ENCODE measurements at places on chromosomes 5 and 9.

DNA sequence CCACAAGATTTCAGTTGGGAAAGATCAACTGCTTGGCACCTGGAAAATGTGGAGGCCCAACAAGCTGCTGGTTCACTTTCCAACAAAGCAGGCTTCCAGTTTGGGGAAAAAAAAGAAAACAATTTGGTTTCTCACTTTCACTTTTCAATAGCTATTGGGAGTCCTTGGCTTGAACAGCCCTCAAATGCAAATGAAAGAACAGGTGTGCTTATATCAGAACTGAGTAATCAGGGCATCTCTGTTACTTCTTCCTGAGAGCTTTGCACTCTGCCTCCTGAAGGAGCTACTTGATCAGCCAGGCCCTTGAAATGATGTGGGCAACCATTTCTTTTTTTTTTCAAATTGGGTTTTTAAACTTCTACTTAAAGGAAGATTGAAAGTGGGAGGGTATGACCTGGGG, 73.5 kb downstream of the MFAP3 start:
- DNase-seq = no peak

DNA sequence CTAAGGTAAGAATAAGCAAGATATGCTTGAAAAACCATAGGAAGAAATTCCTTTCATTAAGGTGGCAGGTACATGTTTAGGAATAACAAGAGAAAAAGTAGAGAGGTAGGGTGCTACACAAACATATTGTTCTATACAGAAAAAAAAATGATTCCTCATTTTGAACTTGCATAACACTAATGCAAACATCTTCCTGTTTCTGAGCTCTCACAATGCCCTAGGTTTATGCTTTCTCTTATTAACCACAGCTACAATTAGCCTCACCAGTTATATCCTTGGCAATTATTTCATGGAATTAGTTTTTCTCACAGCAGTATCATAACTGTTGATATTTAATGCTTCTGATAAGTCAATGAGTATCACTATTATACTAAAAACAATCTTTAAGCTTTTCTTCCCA, 20.7 kb downstream of the CEMIP2 start:
- DNase-seq = no peak

- DNase-seq = no peak
Measured at GRCh38 chr9:112542593-112543292, 56.1 kb downstream of the KIAA1958 start.

DNA sequence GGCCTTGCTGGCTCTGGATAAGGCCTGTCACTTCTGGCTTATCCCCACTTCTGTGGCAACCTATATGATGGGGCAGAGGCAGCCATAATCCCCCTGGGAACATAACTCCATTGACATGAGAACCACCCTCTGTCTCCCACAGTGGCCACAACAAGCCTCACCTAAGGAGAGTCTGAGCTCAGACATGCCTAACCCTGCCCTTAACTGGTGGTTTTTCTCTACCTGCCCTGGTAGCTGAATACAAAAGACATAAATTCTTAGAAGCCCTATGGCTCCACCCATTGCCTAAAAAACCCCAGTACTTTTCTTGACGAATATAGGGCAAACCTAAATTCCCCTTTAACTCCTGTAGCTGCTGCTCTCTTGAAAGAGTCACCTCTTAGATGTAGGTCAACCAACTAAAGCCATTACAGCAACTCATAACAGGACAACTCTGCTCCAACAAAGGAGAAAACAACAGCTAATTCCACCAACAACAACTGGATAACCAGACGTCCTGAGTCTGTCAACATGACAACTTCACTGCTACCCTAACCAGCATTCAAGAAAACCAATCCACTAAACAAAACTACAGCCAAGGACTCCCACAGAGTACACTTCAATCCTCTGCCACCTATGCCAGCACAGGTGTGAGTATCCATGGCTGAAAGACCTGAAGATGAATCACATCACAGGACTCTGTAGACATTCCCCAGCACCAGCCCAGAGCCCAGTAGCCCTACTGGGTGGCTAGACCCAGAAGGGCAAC, 427.7 kb downstream of the PRELID2 start:
- no peak for DNase-seq

DNA sequence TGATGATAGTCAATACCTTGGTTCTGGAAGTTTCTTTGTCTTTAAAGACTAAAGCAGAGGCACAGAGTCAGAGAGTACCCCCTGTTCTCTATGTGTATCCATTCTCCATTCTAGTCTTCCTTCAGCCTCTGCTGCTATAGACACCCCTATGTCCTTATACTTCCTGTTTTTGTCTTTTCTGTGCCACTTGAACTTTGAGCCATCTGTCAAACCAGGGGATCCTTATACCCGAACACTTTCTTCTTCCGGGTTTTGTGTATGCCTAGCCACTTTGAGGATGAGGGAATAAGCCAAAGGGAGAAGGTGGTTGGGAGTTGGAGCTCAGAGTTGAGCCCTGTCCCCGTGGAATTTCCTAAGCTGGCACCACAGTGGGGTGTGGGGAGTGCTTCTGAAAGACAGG, 61.1 kb upstream of the IL6ST start:
- no peak for DNase-seq

- DNase-seq = peak; percentile 99
Measured at GRCh38 chr5:131634996-131635683, at the start of gene RAPGEF6. Gene RAPGEF6, minus strand, starts transcription at chr5:131635229. Its CDS starts 199 bp downstream, at chr5:131635030.

GRCh38 chr9:117180896-117181445, 233.9 kb downstream of the ASTN2 start:
- no peak for DNase-seq

GRCh38 chr9:104977580-104977979, 49.6 kb upstream of the ABCA1 start:
- no peak for DNase-seq

DNA sequence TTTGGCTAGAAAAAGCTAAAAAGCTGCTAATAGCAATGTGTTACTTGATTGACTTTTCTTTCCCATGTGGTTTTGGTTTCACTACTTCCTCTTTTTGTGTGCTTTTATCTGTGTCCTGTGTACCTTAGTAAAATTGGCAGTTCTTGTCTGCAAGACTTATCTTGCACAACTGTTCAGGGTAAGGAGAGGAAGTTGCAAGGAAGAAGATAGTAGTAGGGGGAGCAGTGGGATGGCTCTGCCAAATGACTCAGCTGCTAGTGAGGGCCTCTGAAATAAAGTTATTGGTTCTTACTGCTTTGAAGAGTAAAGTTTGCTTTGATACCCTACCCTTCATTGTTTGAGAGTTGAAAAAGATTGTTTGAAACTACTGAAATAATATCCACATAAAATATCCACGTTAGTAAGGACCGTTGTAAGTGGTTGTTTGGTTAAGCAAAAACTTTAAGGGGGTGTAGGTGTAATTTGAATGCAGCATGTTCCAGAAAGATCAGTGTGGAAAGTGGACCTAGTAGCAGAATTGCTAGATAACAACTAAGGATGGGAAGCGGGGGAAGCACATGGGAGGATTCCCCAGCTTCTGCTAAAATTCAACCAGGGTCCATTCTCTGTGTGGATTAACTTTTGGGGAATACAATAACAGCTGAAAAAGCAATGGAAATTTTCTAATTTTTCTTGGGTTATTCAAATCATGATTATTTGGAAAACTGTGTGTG, 123.5 kb downstream of the SCAMP1 start:
- DNase-seq = peak; percentile 7

- no peak for DNase-seq
Measured at GRCh38 chr5:142425286-142426065, 100.7 kb upstream of the SPRY4 start.

DNA sequence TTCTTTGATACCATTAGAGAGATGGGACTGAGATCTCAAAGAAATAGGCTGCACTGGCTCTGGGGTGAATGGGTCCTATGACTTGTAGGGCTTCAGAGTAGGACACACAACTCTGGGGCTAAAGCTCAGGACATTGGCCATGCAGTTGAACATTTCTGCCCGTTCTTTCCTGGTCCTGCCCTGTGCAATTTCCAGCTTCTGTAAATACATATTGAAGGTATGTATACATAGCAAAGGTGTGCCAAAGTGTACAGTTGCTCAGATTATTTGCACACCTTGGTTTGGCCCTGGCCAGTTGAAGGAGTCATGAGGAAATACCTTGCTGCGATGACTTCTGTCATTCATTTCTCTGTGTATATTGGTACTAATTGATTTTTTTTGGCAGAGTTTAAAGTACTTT, 52.8 kb upstream of the TAF11L2 start:
- DNase-seq = no peak

GRCh38 chr5:163867738-163868137, 362.3 kb downstream of the MAT2B start:
- DNase-seq = no peak

DNA sequence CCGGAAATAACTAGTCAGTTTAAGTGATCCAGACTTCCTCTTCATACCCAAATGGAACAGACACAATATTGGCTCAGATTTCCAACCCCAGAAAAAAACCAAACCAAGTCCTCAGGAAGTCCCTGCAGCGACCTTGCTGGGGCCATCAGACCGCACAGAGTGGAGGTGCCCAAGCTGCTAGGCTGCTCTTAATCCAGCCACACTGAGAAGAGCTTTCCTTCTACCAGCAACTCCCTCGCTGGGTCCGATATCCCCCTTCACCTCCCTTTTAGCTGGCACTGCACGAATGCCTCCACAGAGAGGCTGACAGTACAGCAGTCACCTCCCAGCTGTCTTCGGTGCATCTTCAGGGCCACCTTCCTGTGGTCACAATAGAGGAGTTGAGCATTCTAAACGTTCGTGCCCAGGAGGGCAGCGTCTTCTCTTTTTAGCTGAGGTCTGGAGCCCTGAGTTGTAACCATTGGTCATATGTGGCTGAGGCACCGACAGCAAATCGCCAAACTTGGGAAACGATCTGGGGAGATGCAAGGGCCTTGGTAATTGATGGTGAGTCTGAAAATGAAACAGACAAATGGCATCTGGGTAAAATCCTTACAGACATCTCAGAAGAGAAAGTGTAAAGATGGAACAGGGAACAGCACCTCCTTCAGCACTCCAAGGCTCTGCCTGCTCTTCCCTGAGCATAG, 5.7 kb downstream of the NAIF1 start:
- DNase-seq = no peak

DNA sequence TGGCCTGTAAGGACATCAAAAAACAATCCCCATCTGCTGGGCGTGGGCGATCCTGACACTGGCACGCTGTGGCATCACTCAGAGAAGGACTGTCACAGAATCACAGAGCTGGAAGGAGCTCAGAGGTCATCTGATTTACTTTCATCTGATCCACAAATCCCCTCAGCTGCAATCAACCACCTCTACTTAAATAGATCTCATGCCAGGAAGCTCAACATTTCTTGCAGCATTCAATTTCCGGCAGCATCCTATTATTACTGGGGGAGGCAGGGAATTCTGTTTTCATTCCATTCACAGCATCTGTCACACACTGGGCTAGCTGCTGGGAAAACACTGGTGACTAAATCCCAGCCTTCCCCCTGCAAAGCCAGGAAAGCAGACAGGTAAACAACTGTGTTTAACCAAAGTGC, 38.3 kb downstream of the RETREG1 start:
- DNase-seq = no peak

DNA sequence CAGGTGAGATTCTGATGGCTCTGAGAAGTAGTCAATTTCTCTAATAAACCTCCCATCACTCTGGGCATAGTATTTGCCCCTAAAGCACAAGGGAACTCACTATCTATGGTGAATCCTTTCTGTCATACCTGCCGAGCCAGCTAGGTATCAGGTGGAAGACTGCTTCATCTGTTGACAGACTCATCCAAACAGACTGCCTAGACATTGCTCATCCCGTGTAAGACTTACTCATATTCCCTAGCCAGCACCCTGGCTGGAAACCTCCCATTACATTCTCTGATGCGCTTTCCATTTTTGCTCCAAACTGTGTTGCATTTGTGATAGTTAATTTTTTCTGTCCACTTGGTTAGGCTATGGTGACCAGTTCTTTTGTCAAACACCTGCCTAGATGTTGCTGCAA, 595.9 kb downstream of the DNAH5 start:
- DNase-seq = no peak

Data from CD4-positive, alpha-beta T cell treated with Interleukin-1 beta for 1 hour (primary cell).